Activated naive CD4-positive, alpha-beta T cell (primary cell): ENCODE measurements at places on chromosomes 1 and 21.

DNA sequence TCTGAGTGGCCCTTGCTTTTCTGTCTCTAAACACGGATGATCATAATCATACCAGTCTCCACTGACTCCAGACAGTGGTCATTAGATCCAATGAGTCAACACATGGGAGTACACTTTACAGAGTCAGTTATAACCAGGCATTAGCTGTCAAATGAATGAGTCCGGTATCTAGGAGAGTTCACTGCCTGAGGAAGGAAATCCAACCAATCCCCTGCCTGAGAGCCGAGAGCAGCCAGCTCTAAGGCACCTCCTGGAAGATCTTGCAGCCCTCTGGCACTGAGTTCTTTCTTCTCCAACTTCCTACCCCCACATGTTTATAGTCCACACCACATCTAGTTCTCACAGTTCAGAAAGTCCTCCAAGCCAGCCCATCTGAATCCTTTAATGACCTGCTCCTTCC lies 29.4 kb upstream of the RBM15 start:
- DNase-seq, result no peak

DNA sequence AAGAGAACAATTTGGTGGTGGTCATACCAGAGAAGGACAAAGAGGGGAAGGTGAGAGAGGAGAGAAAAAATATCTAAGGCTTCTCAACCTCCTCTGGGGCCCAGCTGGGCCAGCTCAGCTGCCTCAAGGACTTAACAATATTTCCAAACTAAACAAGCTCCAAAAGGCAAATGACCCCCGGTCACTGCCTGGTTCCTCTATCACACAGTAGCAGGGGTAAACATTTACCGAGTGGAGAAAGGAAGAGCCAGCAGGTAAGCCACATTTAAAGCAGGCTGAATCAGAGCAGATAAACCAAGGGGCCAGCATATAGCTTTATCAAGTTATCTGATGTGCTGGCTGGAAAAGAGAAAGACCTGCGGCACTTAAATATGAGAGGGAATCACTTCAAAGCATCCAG lies 102.1 kb downstream of the KCND3 start:
- DNase-seq, result no peak

- DNase-seq, result peak; percentile 37
These were observed 55.5 kb downstream of the FOXO6 start for GRCh38 chr1:41416552-41417334.

- DNase-seq, result no peak
These were observed 4.0 kb downstream of the H6PD start for GRCh38 chr1:9238550-9238949.

DNA sequence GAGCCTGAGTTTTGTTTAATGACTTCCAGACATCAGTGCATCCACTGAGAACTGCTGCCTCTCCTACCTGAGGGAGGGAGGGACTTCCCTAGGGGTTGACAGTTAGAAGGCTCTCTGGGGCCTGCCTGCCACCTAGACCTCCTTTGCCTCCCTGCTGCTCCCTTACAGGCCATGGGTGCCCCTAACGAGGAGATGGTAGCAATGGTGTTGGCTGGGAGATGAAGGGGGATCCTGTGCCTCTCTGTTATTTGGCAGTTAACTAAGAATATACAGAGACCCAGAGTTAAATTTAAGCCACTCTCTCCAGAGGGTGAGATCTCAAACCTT lies 66.1 kb downstream of the UBE2U start:
- no peak for DNase-seq

- DNase-seq, result no peak
These were observed 641 bp upstream of the ZBTB21 start for GRCh38 chr21:42010507-42011495.

DNA sequence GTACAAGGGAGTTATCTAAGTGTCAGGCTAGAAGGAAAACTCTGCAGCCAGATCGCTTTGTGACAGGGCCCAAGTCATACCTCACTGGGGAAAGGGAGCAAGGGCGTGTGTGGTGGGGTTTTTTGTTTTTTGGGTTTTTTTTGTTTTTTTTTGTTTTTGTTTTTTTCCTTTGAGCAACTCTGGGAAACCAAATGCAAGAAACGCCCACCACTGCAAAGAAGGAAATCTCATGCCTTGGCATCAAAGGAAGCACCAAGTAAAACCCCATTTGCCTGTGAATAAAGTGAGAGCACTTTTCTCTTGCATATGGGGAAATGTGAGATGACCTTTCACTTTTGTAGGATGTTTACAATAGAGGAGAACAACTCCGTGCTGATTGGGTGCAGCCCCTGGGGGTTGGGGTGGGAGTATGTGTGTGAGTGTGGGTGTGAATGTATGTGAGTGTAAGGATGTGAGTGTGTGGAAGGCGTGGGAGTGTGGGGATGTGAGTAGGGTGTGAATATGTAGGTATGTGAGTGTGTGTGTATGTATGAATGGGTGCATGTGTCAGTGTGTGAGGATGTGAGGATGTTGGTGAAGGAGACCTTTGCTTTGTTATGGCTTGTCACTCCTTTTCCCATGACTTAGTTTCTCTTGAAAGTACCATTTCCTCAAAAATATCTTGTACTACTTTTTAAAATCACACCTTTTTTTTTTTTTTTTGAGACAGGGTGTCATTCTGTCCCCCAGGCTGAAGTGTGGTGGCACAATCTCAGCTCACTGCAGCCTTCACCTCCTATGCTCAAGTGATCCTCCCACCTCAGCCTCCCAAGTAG lies 34.6 kb downstream of the IL12RB2 start:
- no peak for DNase-seq

GRCh38 chr21:25708467-25709065 lies 26.1 kb downstream of the ATP5PF start:
- DNase-seq, result no peak

- DNase-seq, result no peak
These were observed 58.7 kb downstream of the RUNX3 start for GRCh38 chr1:24871306-24871901.

GRCh38 chr1:154780541-154780940 lies 89.5 kb downstream of the KCNN3 start:
- DNase-seq, result no peak

GRCh38 chr21:16563795-16564194 lies 834.0 kb downstream of the USP25 start:
- no peak for DNase-seq

DNA sequence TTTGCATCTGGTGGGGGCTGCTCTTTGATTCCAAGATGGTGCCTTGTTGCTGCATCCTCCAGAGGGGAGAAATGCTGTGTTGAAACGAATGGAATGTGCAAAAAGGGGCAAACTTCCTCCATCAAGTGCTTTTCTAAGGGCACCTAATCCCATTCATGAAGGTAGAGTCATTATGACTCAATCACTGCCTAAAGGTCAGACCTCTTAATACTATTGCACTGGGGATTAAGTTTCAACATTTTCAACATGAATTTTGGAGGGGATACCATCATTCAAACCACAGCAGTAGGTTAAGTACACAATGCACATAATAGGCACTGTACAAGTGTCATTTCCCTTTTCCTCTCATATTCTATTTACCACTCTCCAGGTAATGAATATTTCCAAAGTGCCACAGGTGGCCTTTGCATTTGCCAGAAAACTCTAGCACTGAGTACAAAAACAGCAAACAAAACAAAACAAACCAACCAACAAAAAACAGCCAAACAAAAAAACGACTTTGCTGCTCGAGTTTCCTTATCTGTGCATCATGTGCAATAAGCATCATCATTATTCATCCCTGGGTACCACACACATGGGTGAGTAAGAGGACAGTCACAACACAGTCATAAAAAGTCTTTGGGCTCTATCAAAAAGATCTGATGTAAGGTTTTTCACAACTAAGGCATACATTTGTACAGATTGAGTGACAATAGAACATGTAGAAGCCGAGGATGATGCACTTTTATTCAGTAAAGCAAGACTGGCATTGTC lies 42.5 kb downstream of the IFI44 start:
- DNase-seq, result no peak

- no peak for DNase-seq
These were observed 54.1 kb downstream of the SIK1 start for GRCh38 chr21:43372663-43373361.

DNA sequence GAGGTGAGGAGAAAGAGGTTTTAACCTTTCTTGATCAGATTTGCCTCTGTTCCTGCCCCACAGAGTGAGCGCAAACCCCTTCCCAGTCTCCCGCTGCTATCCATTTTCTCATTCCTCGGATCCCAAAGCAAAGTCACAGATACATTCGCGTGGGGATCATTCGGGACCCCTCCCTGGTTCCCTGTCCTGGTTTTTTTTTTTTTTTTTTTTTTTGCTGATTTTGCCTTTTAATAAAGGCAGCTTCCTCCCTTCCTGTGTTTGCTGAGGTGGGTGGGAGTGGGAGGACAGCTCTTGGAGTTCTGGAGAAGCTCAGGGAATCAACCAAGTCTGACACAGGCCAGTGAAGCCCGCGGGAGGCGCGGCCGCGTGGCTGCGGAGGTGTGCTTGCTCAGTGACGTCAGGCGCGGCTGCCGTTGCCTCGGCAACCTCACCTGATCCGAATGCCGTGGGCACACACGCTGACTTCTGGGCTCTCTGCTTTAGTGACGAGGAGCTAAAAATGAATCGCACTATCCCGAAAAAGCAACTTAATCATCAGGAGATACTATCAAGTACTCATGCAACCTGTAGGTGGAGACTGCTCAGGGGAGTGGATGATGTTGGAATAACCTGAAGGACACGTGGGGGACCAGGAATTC lies 106.4 kb downstream of the TBX19 start:
- DNase-seq, result no peak

DNA sequence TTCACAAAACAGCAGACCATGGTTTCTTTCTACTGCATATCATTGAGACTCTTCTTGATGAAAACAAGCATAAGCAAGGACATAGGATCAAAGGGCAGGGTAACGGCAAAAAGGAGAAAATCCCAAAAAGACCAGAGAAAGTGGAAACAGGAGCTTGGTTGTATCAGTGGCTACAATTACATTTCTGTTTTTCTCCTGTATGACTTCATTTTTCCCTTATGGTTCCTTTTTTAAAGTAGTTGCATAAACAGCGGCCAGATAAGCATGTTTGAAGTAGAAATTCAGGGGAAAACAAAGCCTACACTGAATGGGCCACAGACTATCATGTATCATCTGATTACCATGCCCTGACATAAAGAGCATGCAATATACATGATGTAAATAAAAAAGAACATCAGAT lies 4.6 kb downstream of the EGLN1 start:
- no peak for DNase-seq

DNA sequence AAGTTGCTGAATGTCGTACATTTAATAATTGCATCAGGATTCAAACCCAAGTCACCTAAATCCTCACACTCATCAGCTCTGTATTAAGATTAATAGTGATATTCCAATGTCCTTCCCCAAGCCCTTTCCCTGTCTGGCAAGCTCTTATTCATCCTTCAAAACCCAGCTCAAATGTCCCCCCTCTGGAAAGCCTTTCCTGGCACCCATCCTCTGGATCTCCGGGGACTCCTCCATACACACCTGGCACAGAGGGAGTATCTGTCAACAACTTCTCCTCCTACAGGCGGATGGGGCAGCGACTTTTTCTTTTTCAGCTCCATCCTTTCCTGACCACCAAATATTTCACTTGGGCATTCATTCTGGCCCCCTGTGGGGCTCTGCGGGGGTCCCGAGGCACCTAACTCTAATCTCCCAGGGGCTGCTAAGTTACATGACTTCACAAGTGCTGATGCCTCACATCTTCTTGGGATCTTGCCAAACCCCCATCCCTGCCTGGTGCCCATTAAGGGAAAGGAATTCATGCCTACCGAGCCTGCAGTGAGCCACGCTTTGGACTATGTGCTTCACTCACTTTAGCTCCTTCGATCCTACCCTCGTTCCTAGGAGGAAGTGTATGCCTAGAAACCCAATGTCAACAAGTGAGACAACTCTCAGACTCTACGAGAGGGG lies 15.2 kb downstream of the TINAGL1 start:
- no peak for DNase-seq

DNA sequence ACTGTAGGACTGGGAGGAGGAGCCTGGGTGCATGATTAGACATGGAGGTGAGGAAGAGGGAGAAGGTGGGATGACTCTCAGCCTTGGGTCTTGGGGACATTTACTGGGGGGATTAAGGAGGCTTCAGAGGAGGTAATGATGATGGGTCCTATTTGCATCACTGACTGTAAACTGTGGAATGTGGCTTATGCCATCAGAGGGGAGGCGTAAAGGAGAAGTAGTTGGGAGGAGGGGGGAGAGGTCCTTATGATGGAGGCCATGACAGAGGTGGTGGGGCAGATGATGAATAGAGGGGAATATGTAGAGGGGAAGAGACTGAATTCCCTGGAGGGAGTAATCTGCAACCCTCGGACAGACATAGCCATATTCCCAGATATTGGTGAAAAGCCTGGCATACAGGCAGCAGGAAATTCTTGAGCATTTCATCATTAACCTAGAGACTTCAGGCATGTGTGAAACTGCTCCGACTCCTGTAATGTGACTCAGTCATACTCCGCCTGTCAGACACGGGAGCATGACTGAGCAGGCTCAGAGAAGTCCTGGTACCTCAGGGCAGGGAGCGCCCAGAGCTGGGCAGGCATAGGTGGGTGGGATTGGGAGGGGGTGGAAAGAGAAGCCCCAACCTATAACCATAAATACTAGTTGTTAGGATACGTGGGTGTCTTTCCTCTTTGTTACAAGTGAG lies 8.0 kb upstream of the LCE5A start:
- no peak for DNase-seq

GRCh38 chr1:87305151-87305550 lies 23.5 kb upstream of the LMO4 start:
- no peak for DNase-seq

DNA sequence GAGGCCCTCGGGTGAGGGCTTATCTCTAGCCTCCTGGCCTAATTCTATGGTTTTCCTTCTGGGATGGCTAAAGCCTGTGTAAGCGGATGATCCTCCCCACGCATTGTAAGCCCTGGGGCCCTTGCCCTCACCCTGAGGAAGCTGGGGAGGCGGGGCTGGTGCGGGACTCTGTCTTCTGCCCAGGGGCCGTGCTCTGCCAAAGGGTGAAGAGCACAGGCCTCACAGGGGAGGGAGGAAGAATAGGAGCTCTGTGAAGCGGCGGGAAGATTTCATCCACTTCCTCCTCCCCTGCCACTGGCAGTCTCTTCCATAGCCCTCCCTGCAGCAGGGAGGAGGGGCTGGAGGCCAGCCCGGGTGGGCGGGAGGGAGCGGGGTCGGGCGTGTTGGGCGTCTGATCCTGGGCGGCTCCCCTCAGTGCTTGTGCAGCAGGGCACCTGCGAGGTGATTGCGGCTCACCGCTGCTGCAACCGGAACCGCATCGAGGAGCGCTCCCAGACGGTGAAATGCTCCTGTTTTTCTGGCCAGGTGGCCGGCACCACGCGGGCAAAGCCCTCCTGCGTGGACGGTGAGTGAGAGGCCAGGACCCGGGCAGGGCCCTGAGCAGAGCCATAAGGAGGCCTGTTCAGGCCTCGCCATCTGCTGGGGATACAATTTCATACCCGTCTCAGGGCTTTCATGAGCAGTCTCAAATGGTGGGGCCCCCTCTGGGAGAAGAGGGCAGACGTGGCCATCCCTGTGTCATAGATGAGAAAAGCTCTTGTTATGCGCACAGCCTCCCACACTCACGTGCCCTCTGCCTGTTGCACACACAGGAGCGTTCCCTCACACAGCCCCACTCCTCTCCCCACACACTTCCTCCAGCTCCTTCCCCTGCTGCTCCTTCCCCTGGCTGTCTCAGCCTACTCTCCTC lies 7.7 kb upstream of the PPM1J start:
- no peak for DNase-seq
